Subcutaneous preadipocyte (primary cell): ENCODE measurements at places on chromosomes 12 and 14. TPM values are rescaled to one million over a fixed set of nuclear protein-coding genes. Genes with fewer than 3 reads are reported as not detected.

KCNK10 gene
- not detected in 2 replicates for total RNA-seq

OR4E2 gene
- not detected in 2 replicates for total RNA-seq

ACAD10 gene
- total RNA-seq: 20.2 and 28.2 TPM in 2 replicates

MYG1 gene
- 44.8 and 56.7 TPM in 2 replicates for total RNA-seq

CACNA2D4 gene
- 0.20 and 1.8 TPM in 2 replicates for total RNA-seq

RFX4 gene
- total RNA-seq: not detected in 2 replicates

RNF34 gene
- 33.1 and 44.8 TPM in 2 replicates for total RNA-seq

CELA1 gene
- not detected in 2 replicates for total RNA-seq

ADAMTS20 gene
- not detected in 2 replicates for total RNA-seq

PROX2 gene
- total RNA-seq: not detected in 2 replicates

MYF6 gene
- under 0.01 TPM in 1 of 2 replicates, not detected in the other for total RNA-seq

KRT72 gene
- not detected in 2 replicates for total RNA-seq

SLC35E3 gene
- total RNA-seq: 3.3 and 5.5 TPM in 2 replicates

JPH4 gene
- not detected in 2 replicates for total RNA-seq

TRIM9 gene
- total RNA-seq: 0.59 and 2.6 TPM in 2 replicates

ZNF385A gene
- total RNA-seq: 0.37 and 1.4 TPM in 2 replicates

NANOG gene
- not detected in 2 replicates for total RNA-seq

IGFBP6 gene
- 399 and 790 TPM in 2 replicates for total RNA-seq

SLC38A4 gene
- total RNA-seq: under 0.01 and 0.20 TPM in 2 replicates

IFNG-AS1 gene
- total RNA-seq: not detected in 2 replicates

OS9 gene
- 80.9 and 99.9 TPM in 2 replicates for total RNA-seq

LHX5 gene
- not detected in 2 replicates for total RNA-seq

PLEKHH1 gene
- 0.37 and 0.98 TPM in 2 replicates for total RNA-seq

DCP1B gene
- 15.1 and 15.4 TPM in 2 replicates for total RNA-seq

PTPRB gene
- total RNA-seq: under 0.01 TPM in 1 of 2 replicates, not detected in the other

CLBA1 gene
- total RNA-seq: 8.5 and 8.8 TPM in 2 replicates

ATG2B gene
- 20.9 and 34.8 TPM in 2 replicates for total RNA-seq

FOXA1 gene
- total RNA-seq: 0.20 TPM in 1 of 2 replicates, not detected in the other

POTEM gene
- not detected in 2 replicates for total RNA-seq

MRPS35 gene
- total RNA-seq: 61.7 and 65.1 TPM in 2 replicates

SIX1 gene
- 3.3 and 13.1 TPM in 2 replicates for total RNA-seq

ZBTB39 gene
- total RNA-seq: 3.7 and 5.7 TPM in 2 replicates

REM2 gene
- 0.37 TPM in 1 of 2 replicates, not detected in the other for total RNA-seq

P2RX2 gene
- total RNA-seq: not detected in 2 replicates

LUM gene
- total RNA-seq: 56.2 and 67.2 TPM in 2 replicates

ATP23 gene
- 5.3 and 10.3 TPM in 2 replicates for total RNA-seq

CACNA1C gene
- total RNA-seq: 5.1 and 9.6 TPM in 2 replicates

RPL10L gene
- not detected in 2 replicates for total RNA-seq

IL23A gene
- 0.20 TPM in 1 of 2 replicates, not detected in the other for total RNA-seq

CCDC175 gene
- not detected in 2 replicates for total RNA-seq
